ENCODE measurements at places on chromosomes 6 and 20.

DNA sequence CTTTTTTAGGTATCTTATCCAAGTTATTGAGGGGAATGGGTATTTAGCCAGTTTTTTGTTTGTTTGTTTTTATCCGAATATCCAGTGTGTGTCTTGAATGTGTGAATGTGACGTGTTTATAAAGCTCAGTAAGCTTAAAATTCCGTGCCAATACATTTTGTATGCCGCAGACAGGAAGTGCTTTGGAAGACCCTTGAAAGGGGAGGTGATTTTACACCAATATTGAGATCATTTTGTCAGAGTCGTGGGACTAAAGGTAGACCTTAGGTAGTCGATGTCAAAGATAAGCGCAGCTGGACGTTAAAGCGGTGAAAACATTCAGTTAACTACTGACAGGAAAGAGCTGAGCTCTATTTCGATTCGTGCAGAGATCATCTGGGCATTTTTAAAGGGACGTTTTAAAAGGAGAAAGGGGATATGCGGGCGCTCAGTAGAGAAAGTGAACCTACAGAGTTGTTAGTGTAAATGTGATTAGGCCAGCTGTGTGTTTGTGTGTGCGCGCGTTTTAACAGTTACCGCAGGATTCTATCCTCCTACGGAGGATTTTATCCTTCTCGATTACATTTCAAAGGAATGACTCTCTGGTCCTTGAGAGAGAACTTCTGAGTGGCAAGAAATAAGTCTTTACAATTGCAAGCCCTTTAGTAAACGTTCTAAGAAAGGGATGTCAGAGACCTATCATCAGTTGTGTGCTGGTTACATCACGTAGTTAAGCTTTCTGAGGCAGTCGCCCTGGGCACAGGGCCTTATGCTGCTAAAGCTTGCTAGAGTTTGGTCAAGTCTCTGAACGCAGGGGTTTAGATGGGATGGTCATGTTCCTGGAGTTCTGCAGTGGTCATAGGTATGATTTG, 625 bp upstream of the ECHDC1 start:
- no peak for DNase-seq

DNA sequence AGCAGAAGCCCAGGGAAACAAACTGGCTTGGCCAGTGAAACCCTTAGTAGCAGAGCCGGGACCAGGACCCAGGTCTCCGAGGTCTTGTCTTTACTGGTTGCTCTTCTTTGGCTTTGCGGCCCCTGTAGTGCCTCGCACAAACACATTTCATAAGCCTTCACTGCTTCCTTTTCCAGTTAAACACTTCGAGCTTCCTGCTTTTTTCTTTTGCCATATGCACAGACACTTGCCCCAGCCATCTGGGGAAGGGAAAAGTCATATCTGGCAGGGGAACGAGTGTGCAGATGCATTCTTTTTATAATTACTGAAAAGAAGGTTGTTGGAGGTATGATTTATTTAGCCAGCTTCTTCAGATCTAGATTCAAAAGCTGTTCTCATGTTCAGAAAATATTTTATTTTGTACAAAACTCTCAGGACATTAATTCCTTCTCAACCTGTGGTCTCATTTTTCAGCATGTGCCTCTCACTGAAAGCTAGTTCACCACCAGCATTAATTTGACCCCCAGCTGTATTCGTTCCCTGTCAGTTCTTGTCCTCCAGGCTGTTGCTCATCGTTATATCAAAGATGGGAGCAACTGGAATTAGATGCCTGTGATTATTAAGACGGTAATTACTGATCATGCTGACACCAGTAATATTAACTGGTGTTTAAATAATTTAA, 19.2 kb downstream of the KLHL32 start:
- no peak for DNase-seq

DNA sequence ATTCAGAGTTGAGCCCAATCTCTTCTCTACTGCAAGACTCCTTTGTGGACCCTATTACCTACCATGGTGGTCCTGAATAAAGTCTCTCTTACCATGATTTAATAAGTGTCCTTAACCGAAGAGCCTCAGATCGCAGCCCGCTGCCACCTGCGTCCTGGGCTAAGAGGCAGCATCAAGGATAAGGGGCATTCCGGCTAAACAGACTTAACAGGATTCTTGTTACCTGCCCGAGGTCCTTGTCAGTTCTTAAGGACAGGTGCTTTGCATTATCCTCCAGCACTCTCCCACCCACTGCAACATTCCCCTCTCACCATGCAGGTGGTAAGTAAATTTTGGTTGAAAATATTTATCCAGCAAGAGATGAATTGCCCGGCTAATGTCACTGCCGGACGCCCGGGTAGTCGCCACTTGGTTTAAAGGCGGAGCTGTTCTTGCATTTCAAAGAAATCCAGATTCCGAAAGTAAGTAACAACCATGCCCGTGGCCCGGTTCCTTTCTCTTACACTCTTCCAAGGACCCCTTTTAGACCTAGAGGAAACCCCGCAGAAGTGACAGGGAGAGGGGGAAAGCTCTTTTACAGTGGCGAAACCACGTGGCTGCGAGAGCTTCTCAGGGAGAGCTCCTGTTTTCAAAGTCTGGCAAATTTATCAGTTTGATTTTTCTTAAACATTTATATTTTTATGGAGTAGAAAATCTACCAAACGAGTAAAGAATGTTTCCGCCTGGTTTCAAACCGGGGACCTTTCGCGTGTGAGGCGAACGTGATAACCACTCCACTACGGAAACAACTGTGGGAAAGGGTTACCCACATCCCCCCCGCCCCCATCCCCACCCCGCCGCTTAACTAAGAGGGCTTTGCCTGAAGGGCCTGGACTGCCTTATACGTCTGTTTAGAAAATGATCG, 41.9 kb upstream of the PRSS16 start:
- DNase-seq = no peak

GRCh38 chr6:5303682-5304081, 42.4 kb downstream of the FARS2 start:
- DNase-seq = no peak

GRCh38 chr20:59972037-59972801, 14.0 kb downstream of the CDH26 start:
- DNase-seq = no peak

GRCh38 chr6:116126032-116126431, at the start of gene COL10A1:
Gene COL10A1, minus strand, starts transcription at chr6:116126132. Its CDS starts 640 bp downstream, at chr6:116125492.
- no peak for DNase-seq

GRCh38 chr6:22366214-22366613, 69.4 kb upstream of the PRL start:
- no peak for DNase-seq

DNA sequence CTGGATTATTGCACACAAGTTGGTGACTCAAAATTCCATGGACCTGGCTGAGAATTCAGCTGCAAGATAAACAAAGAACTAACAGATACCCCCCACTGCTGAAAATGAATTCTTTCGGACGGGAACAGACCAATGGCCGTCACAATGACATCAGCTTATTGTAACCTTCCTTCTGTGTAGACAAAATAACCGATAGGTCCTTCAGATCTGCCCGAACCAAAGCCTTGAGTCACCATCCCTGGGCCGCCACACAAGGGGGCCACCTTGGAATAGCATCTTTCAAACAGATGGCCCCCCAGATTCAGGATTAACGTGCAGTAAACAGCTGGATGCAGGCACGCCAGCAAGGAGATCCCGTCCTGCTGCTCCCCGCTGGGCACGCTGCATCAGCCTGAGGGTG, 214.0 kb upstream of the EXOC2 start:
- DNase-seq = no peak
